ENCODE measurements at places on chromosomes 2 and 18.
A peak's percentile ranks its signal among the peaks of the same experiment; 100 is the strongest.

- no peak for DNase-seq
Observed at GRCh38 chr2:208265371-208265800, 669 bp upstream of the PIKFYVE start.

GRCh38 chr2:65344689-65345088 lies 87.7 kb downstream of the SPRED2 start:
- DNase-seq, result no peak

GRCh38 chr2:69997015-69997830 lies 35.8 kb upstream of the ASPRV1 start:
- DNase-seq, result peak; percentile 74

- DNase-seq, result no peak
Observed at GRCh38 chr18:43382641-43383403, 105.5 kb upstream of the SYT4 start.

GRCh38 chr2:176742271-176742670 lies 470.3 kb upstream of the HNRNPA3 start:
- DNase-seq, result no peak

GRCh38 chr2:113750385-113750784 lies 6.1 kb downstream of the SLC35F5 start:
- no peak for DNase-seq
